ENCODE measurements at places on chromosomes 7 and 10.

DNA sequence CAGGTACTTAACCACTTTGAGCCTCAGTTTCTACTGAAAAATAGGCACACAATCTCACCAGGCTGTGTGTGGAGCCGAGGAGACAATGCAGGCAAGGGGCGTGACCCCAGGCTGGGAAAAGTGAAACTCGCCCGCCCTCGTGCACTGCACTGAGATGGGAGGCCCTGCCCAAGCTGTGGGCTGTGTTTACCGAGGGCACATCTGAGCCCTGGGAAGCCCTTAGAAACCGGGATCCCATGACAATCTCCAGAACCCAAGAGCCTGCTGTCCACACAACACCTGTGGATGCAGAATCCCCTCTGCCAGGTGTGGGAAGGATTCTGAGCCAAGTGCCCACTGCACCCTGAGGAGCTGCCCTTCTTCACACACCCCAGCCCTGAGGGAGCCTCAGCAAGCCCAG is 198.3 kb downstream of the GRID1 start:
- no peak for DNase-seq

DNA sequence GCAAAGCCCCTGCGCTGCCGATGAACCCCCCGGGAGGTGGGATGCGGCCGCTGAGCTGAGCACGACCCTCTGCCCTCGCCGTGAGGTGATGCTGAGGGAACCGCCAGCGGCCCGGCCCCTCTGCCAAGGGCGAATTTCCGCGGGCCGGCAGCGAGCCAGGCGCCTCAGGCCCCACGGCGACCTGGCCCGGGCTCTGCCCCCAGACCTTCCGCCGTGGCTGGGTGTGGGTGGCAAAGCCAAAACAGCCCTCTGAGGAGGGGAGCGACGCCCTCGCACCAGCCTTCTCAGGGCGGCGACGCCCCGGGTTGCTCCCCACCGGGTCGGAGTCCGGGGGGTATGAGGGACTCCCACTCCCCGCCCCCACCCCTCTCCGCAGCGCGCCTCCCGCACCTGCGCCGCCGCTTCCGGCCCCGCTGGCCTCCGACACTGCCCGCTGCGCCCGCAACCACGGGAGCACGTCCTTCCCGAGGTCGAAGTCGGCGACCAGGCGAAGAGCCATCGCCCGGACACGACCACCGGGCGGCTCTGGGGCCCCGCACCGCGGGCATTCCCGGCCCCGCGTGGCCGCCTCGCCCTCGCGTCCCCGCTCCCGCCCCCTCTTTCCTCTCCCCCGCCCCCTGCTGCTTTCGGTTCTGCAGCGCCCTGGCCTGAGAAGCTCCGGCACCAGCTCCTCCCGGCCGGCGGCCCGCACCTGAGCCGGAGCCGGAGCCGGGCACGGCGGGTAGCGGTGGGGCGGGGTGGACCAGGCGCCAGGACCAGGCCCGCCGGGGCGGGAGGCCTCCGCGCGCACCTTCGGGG is at the start of gene GSAP:
Gene GSAP (minus strand): TSS at position 527 of the 798 bp plus-strand sequence. CDS start 28 bp downstream, at position 499.
- DNase-seq = no peak

- no peak for DNase-seq
Measured at GRCh38 chr10:97000487-97001182, 168.5 kb downstream of the LCOR start.

GRCh38 chr10:112601214-112602090 is 154.4 kb downstream of the VTI1A start:
- DNase-seq = no peak

Measured in epithelial cell of proximal tubule (primary cell).